Activated naive CD4-positive, alpha-beta T cell treated with Interleukin-2 at 50 U/mL for 16 hours (primary cell): ENCODE measurements at places on chromosomes 7 and 10.
A peak's percentile ranks its signal among the peaks of the same experiment; 100 is the strongest.

GRCh38 chr7:127912901-127913300 is 118.3 kb downstream of the LRRC4 start:
- no peak for DNase-seq

DNA sequence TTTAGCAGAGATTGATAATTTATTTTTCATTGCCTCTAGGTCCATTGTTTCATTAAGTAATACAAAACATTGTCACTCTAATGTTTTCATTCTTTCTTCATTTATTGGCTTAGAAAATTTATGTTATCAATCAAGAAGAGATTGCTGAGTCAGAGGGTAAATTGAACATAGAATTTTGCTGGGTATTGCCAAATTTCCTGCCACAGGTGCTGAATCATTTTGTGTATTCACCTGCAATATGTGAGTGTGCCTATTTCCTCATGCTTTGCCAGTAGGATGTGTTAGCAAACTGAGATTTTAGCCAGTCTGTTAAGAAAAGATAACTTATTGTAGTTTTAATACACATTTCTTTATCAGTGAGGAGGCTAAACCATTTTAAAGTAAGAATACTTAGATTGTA is 38.0 kb downstream of the MARCHF5 start:
- no peak for DNase-seq

GRCh38 chr7:105637755-105638154 is 56.5 kb upstream of the EFCAB10 start:
- no peak for DNase-seq

DNA sequence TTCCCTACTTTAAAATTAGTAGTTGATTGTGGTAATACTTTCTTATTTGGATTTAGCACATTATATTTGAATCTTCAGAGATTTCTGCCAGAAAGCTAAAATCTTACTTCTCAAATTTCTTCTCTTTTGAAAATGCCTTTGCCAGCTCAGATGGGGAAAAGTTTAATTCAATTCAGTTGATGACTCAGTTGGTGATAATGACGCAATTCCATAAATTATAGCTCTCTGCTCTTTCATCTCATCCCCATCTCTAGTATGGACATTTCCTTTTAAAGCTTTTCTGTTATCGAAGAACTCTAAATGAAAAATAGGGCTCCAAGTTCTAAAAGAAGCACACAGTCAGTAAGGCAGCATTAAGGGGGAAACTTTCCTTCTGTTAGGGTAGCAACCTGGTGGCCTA is 25.5 kb downstream of the RNLS start:
- no peak for DNase-seq

- DNase-seq = peak; percentile 14
Measured at GRCh38 chr7:1192171-1192676, 32.2 kb upstream of the ZFAND2A start.

DNA sequence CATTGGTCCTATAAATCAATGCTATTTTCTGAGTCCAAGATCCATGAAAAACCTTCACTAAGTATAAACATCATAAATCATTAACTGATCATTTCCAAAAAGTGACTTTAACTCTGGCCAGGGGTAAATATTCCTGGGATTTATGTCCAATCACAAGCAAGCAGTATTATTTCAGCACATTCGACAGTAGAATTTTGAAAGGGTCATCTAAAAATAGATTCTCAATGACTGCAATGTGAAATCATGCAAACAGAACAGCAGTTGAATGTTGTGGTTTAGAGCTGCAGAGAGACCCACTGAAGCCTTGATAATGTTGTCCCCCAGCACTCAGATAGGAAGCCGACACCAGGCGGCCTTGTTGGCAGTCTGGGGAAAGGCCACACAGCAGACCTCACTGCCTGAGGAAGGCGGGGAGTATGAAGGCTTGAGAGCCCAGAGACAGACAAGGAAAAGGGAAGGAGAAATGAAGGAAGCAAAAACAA is 38.1 kb downstream of the FAM107B start:
- DNase-seq = no peak

DNA sequence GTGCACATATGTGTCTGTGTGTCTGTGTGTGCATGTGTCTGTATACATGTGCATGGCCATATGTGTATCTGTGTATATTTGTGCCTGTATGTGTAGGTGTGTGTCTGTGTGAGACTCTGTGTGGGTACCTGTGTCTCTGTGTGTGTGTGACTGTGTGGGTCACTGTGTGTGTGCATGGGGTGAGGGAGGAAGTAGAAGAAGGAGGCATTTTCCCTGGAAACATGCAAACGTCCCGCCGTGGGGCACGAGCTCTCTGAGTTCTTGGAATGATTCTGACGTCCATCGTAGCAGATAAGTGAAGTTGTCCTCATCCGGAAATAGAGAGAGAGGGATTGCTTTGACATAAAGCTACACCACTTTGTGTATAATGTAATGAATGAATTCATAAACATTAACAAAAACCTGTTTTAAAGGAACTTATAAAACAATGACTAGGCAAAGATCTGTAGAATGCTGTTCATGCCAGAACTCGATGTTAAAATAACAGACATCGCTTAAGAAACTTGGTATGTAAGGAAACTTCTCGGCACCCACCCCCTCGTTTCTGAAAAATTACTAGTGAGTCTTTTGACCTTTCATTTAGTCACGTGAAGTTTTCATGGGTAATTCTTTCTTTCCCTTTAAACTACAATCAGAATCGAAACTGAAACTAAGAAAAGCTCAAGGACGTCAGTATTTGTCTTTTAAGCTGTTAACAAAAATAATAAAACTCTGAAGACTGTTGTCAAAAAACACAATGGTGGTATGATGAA is 43.6 kb upstream of the KLF6 start:
- peak; percentile 60 for DNase-seq

DNA sequence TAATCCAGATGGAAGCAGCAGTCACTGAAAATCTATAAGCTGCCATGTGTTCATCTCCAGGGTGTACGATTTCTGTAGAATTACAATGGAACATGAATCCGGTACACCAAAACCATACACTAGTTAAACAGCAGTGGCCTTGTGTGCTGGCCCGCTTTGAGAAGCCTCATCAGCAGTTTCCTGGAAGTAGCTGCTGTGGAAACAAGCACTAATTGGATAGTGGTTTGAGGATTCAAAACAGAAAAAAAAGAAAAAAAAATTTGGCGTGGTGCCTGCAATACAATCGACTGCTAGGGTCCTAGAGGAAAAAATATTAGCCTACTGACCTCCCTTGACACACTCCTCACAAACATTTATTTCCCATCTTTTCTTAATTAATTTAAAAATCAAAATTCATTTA is 545.9 kb downstream of the SORCS1 start:
- DNase-seq = no peak

GRCh38 chr10:116608686-116609594 is 11.8 kb upstream of the PNLIPRP2 start:
- no peak for DNase-seq

DNA sequence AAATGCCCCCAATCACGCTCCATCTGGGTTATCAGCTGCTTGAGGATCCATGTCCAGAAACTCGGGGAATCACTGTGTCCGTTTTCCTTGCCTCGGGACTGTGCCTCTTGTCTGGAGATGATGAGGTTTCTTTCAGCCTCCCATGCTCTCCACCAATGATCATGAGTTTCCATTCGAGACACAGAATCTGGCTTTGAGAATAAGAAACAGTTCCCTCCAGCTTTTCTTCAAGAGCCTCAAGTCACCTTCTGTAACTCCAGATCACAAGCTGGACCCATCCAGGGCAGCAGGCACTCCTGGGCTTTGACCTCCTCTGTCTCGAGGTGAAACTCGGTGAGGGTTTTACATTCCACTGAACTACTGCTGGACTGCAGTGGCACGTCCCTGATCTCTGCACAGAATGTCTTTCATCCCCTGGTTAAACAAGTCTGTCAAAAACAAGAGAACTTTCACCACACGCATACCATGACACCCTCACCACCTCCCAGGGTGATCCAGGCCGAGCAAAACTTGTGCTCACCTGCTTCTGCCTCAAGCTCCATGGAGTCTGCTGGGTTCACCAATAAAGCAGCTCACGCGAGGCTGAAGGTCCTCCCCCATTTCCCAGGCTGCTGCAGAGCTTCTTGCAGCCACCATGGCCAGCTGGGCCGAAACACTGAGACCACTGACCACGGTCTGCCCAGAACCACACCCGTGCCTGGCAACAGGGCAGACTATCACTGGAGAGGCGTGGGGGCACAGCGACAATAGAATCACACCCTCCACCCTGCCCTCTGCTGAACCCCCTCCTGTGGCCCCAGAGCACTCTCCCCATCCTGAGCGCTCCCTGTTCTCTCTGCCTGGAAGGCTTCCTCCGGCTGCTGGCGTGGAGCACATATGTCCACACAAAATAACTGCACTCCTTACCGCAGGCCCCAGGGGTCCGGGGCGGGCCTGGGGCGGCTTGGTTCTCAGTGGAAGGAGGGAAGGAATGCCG is 25.1 kb downstream of the MAT1A start:
- no peak for DNase-seq

DNA sequence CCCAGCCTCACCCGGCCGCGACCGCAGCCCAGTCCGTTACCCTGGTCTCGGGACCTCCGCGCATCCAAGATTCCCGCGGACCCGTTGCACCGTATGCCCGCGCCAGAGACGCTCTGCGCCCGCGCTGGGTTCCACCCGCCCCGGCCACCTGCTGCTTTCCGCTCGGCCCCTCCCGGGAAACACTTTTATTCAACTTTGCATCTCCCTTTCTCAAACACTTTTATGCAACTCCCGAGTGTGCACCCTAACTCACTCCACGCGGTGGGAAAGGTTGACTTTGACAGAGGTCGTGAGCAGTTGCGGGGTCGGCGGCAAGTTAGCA is at the start of gene ODAD2:
Gene ODAD2 (minus strand): TSS at position 126 of the 322 bp plus-strand sequence. CDS start 3,937 bp downstream, outside the sequence.
- no peak for DNase-seq

GRCh38 chr10:75233444-75234016 is 2.2 kb downstream of the COMTD1 start:
- peak; percentile 6 for DNase-seq

- no peak for DNase-seq
Measured at GRCh38 chr10:47268696-47269095, 31.3 kb upstream of the GDF10 start.

DNA sequence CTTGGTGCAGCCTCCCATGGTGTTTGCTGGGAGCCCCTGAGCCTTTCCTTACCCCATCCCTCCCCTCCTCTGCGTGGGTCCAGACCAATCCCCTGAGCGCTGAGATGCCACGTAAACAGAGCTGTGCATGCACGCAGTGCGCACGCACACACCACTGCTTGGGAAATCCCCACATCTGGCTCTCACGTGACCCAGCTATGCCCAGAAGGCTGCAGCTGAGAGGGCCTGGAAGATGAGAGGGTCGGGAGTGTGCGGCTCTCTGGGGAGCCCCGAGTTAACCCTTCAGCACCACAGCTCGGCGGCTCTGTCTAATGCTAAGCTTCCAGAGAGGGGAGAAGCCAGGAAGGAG is 177.2 kb downstream of the SH3PXD2A start:
- DNase-seq = peak; percentile 89

- no peak for DNase-seq
Measured at GRCh38 chr7:16921644-16922257, 40.0 kb upstream of the AGR3 start.

DNA sequence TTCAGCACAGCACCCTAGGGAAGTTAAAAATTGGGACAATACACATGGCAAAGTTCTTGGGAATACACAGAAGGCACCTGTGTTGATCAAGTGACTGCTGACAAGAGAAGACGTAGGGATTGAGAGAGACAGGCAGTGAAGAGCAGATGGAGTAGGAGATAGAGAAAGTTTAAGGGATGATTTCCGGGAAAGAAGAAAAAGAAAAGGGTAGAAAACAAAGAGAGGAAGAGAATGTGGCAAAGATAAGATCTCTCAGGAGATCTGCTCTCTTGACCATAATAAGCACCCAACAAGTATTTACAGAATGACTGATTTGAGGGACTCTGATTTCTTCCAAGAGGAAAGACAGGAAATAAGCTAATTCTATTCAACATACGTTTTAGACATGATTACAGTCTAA is 15.1 kb upstream of the RALA start:
- no peak for DNase-seq

DNA sequence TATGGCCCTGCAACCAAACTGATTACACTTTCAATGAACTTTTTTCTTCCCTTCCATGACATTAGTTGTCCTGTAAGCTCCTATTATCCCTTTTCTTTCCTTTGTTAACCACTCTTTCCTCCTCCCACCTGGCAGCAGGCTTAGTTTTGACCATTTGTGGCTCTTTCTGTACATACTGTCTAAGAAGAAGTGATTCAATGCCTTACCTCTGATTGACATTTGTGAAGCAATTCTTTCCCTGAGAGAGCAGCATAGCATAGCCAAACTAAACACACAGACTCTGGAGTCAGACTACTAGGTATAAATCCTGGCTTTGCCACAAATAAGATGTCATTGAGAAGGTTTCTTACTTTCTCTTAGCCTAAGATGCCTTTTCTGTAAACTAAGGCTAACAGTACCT is 48.9 kb downstream of the AHR start:
- no peak for DNase-seq

- no peak for DNase-seq
Measured at GRCh38 chr10:95818668-95819067, 62.7 kb downstream of the ENTPD1 start.

GRCh38 chr7:94394437-94395140 is at the start of gene COL1A2:
COL1A2 (plus strand) TSS chr7:94394895; CDS start chr7:94395032, 137 bp downstream.
- no peak for DNase-seq

- DNase-seq = no peak
Measured at GRCh38 chr7:34389332-34390078, 268.5 kb upstream of the NPSR1 start.

DNA sequence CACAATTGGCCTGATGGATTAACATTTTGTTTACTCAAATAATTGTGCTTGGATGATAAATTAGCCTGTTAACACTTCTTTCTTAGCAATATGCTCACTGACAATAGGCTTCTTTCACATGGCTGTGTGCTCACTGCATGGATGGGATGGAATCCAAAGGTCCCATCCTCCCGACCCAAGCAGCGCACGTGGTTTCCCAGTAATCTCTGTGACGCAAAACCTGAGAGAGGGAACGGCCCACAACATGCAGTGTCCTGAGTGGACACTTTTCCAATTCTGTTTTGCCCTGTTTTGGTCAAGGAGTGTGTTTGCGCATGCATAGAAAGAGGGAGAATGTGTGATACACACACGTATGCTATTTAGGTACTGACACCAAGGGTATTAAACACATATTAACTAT is 42.1 kb upstream of the RASGEF1A start:
- DNase-seq = no peak

GRCh38 chr7:112238852-112239610 is 32.5 kb downstream of the ZNF277 start:
- no peak for DNase-seq

GRCh38 chr10:36094096-36094495 is 452.0 kb upstream of the FZD8 start:
- DNase-seq = no peak

DNA sequence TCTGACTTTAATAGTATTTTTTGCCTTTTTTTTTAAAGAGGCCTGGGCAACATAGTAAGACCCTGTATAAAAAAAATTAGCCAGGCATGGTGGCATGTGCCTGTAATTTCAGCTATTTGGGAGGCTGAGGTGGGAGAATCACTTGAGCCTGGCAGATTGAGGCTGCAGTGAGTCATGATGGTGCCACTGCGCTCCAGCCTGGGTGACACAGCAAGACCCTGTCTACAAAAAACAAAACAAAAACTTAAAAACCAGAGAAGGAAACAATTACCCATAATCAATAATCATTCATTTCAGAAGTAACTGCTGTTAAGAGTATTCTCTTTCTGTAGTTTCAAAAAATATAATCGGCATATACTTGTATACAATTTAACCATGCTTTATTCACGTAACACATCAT is 28.0 kb downstream of the VPS26A start:
- no peak for DNase-seq
